ENCODE measurements at places on chromosomes 1 and 21.

DNA sequence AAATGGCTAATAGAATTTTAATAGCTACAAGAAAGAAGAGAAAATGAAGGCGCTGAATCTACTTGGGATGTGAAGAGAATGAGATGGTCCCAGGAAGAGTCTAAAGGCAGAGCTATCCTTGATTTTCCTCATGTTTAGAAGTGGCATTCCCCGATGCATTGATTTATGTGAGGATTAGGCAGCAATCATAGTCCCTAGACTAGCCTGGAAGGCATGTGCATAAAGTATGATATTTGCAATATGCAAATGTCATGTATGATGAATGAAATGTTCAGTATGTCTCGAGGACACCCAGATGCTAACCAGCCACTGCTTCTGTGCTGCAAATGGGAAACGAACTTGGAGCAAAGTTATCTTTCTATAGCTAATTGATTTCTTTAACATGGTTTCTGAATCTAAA is 641.5 kb upstream of the PLXNA2 start:
- no peak for DNase-seq

GRCh38 chr1:30353637-30354036 is 369.7 kb downstream of the MATN1 start:
- DNase-seq = no peak

DNA sequence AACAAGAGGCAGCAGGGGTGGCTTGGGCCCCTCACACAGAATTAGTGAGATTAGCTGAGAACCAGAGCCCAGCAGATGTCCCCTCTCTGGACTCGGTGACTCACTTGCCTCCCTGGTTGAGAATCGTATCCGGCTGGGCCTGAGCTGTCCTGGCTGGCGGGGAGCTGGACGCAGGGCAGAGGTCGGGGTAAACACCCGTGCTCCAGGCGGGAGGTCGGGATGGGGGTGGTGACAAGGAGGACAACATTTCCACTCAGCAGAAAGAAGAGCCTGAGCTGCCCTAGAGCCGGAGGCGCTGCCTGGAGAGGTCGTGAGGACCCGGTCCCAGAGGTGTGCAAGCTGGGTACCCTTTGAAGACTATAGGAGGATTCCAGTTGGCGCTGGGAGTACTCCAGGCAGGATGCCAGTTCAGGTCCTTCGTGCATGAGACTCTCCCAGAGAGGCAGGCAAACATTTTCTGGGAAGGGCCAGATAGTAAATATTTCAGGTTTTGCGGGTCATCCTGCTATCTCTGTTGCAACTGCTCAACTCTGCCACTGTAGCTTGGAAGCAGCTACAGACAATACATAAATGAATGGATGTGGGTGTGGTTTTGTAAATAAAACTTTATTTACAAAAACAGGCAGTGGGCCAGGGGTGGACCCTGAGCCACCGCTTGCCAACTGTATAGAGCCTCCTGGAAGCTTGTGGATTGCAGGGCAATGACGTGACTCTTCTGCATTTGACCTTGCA is 116.8 kb upstream of the WNT4 start:
- no peak for DNase-seq

DNA sequence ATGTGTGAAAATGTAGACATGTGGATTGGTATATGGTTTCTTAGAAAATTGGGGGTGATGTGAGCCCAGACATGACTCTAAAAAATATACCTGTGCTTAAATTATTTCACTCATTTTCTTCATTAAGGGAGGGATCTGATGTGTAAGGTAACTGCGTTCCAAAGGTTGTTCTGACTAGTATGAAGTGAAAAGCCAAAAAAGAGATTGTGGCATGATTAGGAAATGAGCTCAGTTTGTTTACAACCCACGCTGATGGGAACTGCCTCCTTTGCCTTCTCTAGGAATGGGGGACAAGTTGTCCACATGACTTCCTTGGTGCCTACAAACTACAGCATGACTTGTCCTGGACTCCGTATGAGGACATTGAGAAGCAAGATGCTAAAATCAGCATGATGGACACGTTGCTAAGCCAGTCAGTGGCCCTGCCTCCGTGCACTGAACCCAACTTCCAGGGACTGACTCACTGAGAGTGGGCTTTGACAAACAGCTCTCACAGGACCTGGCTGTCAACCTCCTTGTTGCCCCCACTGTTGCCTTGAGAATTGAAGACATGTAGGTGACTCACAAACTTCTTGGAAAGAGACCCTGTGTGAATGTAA is 8.0 kb downstream of the C1orf50 start:
- no peak for DNase-seq

DNA sequence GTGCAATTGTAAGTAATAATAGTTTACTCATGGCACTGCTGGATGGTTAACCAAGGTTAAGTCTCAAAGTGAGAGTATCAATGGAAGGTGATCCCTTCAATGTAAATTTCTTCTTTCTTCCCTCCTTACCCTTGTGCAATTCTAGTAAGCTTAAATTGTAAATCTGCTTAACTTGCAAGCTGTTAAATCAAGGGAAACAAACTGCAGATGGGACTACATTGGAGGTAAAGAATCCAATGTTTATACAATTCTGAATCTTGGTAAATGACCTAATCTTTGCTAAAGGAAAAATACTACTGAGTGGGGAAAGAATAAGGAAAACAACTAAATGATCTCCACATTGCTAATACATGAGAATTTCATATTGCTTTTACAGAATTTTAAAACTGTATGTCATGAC is 6.7 kb upstream of the CD55 start:
- DNase-seq = no peak

DNA sequence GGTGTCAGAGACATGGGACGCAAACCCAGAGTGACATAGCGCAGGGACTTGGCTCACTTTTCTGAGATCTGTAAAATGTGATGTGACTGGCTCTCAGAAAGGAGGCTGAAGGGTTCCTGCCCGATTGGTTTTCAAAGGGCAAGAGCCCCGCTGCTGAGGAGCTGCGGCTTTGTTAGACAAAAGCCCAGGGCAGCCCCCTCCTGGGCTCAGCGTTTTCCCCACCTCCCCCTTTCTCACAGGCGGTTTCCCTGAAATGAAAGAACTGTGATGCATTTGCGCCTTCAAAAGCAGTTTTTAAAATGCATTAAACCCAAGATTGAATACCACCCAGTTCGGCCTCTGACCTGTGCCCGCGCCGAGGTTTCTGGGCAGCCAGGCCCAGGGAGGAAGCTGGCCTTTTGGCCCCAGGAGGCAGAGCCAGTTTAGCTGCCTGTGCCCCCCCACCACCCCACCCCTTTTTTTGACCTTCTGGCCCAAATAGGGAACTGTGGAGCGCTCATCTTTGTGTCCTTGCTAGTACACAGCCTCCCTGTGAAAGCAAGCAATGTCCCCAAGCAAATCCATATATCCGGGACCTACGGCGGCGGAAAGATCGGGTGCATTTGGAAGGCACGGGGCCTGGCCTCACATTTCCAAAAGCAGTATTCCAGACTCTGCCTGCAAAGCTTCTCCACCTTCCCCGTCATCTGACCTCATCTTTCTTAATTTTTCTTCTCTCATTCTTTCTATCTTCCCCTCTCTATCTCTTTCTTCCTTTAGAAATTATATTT is 28.6 kb downstream of the CD247 start:
- no peak for DNase-seq

GRCh38 chr1:67626090-67626860 is 58.7 kb upstream of the GADD45A start:
- DNase-seq = no peak

DNA sequence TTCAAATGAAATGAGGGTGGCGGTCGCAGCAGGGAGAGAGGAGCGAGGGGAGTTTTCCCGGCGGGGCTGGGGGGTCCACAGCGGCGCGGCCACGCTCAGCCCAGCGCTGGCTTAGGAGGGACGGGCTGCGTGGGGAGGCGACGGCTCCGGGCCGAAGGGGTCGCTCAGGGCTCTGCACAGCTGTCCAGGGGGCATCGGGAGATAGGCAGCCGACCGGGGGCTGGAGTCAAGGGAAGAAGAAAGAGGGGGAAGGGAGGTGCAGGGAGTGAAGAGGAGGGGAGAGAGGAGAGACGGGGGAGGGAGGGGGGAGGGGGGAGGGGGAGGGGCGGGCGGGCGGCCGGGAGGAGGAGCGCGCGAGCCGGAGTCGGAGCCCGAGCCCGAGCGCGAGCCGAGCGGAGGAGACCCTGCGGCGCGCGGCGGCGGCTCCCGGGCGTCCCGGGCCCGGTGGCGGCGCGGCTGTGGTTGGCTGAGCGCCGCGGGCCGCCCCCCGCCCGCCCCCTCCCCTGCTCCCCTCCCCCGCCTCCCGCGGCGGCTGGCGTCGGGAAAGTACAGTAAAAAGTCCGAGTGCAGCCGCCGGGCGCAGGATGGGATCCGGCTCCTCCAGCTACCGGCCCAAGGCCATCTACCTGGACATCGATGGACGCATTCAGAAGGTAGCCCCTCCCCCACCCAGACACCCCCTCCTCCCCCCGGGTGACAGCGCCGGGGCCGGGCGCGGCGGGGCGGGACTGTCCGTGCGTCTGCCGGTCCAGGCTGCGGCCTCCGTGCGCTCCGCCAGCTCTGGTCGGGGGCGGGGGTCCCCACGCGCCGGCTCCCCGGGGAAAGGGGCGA is at the start of gene PDE9A:
PDE9A (plus strand) TSS at position 391 of the 831 bp plus-strand sequence; CDS start at position 585, 194 bp downstream.
- peak; percentile 50 for DNase-seq

DNA sequence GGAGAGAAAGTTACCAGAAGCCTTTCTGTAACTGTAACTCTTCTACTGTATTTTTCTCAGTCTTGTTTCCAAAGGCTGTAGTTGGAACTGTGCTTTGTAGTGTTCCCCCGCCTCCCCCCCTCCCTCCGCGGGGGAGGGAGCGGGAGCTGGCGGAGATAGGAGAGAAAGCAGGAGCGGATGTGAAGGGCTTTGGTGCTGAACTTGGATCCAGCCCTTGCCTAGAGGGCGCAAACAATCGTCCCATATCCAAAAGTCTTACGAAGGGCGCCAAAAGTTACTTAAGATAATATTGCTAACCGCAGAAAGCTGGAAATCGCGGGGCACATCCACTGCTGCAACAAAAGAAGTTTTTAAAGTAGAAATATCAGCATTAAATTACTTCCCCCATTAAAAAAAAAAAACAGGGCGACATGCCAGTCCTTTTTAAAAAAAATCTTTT is 2.4 kb upstream of the NFIA start:
- peak; percentile 61 for DNase-seq

DNA sequence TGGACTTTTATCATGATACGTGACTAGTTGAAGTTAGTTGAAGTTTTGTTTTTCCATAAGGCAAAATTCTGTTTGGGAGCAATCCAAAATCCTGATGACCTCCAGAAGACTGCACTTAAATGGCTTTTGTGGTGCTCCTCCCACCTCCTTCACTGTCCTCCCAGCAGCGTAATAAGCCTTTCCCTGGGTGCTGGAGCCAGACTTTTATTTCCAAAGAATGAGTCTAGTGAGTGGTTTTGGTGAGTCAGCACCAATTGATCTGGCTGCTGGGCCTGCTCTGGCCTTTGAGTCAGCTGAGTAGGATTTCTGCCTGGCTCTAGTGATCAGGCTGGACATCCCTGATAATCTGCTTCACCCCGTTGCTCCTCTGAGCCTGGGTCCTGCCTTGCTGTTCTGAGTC is 21.7 kb upstream of the KCND3 start:
- DNase-seq = no peak

- DNase-seq = no peak
These were observed 26.7 kb downstream of the HLX start for GRCh38 chr1:220905650-220906560.

DNA sequence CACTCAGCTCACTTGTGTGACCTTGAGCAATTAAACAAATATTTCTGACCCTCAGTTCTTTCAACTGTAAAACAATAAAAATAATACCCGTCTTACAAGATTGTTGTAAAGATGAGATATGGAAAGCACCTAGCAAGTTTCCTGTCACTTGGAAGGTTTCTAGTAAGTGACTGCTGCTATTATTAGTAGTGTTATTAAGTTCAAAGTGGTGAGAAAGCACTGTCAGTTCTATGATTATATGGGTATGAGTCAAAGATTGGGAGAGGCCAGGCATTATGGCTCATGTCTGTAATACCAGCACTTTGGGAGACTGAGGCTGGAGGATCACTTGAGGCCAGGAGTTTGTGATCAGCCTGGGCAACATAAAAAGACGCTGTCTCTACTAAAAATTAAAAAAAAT is 145.4 kb downstream of the C1orf21 start:
- no peak for DNase-seq

GRCh38 chr21:45509566-45510465 is 32.4 kb downstream of the SLC19A1 start:
- DNase-seq = no peak

DNA sequence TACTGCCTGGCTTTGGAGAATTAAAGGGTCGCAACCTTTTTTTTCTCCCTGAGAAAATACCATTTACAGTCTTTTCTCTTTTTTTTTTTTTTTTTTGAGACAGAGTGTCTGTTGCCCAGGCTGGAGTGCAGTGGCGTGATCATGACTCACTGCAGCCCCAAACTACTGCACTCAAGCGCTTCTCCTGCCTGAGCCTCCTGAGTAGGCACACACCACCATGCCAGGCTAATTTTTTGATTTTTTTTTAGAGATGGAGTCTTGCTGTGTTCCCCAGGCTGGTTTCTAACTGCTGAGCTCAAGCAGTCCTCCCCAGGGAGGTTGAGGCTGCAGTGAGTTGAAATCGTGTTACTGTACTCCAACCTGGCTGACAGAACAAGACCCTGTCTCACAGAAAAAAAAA is 24.6 kb downstream of the UBE4B start:
- no peak for DNase-seq

GRCh38 chr1:93576746-93577145 is 104.9 kb downstream of the BCAR3 start:
- DNase-seq = no peak

GRCh38 chr21:45897191-45898027 is 84.2 kb upstream of the COL6A1 start:
- peak; percentile 83 for DNase-seq

- DNase-seq = peak; percentile 95
These were observed 4.9 kb downstream of the RNF223 start for GRCh38 chr1:1069056-1069710.

GRCh38 chr1:66384258-66384921 is 149.6 kb upstream of the SGIP1 start:
- no peak for DNase-seq

GRCh38 chr1:179121159-179121938 is 39.5 kb downstream of the TOR3A start:
- no peak for DNase-seq

- DNase-seq = no peak
These were observed 25.8 kb upstream of the LSS start for GRCh38 chr21:46254208-46254975.

Data from posterior cingulate gyrus (tissue), 11 donors.